ENCODE measurements at places on chromosomes 1 and 21.

DNA sequence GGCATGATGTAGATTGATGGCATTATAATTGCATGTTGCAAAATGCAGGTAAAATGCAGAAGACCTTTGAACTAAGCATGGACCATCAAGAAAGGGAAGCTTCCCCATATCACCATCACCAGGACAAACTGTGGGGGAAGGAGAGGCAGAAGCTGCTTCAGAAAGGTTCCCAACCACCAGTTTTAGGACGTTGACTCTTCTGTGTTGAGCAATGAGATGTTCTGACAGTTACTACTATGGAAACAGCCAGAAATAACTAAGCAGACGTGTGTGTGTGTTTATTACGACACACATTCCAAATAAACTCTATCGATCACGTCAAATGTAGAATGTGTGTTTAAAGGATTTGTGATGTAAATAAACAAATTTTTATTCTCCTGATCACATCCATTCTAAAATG is 110.2 kb upstream of the PLD5 start:
- DNase-seq = no peak

- peak; percentile 37 for DNase-seq
Measured at GRCh38 chr1:180228648-180229482, 1.2 kb upstream of the LHX4 start.

- no peak for DNase-seq
Measured at GRCh38 chr1:174160109-174160473, 771 bp downstream of the RABGAP1L start.

- no peak for DNase-seq
Measured at GRCh38 chr1:3777647-3778589, 5.4 kb downstream of the SMIM1 start.

DNA sequence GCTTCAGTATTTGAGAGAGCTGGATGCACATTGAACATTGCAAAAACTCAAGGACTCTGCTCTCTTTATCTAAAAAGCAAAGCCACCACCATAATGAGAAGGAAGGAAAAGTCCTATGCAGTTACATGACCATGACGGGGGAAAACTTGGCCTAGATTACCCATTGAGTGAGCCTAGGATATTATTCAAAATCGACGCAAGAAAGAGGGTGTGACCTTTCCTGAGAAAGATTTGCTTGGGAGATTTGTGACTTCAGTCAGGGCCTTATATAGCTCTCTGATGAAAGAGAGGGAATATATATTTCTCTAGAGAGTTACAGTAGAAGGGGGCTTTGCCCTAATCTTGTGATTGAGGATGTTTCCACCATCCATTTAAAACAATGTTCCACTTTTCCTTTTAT is 153.0 kb upstream of the DPYD start:
- DNase-seq = no peak

GRCh38 chr1:160935527-160936258 is 18.9 kb downstream of the ITLN2 start:
- DNase-seq = no peak

DNA sequence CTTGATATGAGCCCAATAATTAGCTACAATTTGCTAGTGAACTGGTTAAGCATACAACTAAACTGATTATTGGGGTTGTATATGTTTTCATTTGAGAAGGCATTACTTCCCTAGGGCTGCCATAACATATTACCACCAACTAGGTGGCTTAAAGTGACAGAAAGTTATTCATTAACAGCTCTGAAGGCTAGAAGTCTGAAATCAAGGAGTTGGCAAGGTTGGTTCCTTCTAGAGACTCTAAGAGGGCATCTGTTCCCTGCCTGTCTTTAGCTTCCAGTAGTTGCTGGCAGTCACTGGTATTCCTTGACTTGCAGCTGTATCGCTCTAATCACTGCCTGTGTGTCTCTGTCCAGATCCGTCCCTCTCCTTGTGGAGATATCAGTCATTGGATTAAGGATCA is 86.3 kb downstream of the LHX9 start:
- no peak for DNase-seq

DNA sequence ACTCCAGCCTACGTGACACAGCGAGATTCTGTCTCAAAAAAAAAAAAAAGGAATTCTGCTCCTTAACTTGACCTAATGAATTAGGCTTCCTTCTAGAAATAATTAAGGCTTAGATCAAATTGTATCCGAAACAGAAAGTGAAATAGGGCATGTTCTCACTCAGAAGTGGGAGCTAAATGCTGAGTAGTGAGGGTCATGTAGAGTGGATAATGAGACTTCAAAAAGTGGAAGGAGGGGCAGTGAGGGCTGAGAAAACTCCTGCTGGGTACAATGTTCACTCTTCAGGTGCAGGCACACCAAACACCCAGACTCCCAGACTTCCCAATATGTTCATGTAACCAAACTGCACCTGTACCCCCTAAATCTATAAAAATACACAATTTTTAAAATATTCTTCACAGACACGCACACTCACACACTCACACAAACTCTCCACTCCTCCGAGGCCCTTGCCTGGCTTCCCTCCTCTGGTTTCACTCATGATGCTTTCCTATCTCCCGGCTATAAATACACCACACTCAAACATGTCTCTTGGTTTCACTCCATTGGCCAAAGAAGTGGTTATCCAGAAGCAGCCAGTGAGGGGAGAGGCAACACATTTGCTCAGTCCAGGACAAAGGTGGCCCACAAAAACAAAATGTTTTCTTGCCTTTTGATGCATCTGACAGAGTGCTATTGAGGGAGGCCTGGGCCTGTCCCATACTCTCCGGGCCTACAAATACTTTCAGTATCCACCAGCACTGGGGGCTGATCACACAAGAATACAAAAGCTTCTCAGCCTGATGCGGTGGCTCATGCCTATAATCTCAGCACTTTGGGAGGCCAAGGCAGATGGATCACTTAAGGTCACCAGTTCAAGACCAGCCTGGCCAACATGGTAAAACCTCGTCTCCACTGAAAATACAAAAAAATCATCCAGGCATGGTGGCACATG is 249.2 kb downstream of the TOMM20 start:
- no peak for DNase-seq

GRCh38 chr1:226867461-226868054 is 2.9 kb upstream of the PSEN2 start:
- no peak for DNase-seq

- no peak for DNase-seq
Measured at GRCh38 chr21:31140025-31140424, 101.7 kb upstream of the KRTAP19-8 start.

GRCh38 chr1:21165076-21165475 is 11.6 kb downstream of the EIF4G3 start:
- no peak for DNase-seq

DNA sequence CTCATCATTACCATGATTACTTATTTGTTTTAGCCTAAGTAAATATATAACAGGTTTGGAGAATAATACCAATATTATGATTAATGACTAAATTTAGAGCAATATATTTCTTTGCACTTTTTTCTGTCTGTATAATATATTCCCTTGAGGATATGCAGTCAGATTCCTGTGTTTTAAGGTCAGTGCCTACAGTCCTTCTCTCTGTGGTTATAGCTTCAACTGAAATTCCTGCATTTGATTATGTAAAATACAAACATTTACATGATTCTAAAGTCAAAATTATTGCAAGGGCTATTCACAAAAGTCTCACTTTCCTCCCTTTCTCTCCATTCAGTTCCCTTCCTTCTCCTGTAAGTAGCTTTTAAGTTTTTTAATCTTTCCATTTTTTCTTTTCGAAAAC is 142.9 kb upstream of the COL6A1 start:
- DNase-seq = no peak

GRCh38 chr1:111602974-111603373 is 16.6 kb upstream of the RAP1A start:
- DNase-seq = no peak

DNA sequence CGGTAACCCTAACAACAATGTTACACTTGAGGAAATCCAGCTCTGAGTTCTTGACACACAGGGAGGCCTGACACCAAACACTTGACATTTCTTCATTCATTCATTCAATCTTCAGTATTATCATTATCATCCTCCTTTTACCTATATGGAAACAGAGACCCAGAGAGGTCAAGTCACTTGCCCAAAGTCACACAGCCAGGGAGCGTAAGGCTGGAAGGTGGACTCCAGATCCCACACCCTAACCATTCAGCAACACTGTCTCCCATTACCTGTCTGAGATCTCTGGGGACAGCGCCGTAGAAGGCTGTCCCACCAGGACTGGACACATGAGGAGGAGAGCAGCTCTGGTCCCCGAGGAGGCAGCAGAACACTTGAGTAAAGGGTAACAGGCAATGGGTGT is 101.4 kb downstream of the SYF2 start:
- DNase-seq = no peak

DNA sequence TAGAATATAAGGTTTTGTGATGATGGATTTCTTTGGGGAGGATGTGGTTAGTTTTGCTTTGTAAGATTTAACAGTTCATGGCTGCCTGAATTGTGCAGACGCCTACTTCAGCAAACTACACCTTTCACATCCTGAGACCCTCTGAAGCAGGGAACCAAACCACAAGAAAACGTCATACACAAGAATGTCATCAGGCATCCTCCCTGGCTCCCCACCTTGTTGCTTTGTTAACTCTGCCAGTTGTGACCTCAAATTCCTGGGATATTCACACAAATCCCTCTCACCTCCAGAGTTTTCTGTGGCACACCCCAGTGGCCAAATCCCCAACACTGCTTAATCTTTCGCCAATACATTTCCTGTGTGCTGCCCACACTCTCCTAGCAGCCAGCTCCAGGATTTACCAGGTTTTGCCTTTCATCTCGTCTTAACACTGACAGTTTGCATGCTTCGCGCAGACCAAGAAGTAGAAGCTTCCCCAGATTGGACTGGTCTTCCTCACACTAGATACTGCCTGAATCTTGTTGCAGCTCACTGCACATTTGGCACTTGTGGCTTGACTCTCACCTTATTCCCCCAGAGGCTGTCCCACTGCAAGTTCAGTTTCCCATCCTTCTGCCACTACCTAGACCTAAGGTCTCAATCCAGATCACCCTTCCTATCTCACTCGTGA is 51.1 kb upstream of the CTTNBP2NL start:
- DNase-seq = peak; percentile 36
